ENCODE measurements at places on chromosomes 6 and 20. TPM values are rescaled to one million over a fixed set of nuclear protein-coding genes. Genes with fewer than 3 reads are reported as not detected.

The RALY gene
- 140 TPM for polyA plus RNA-seq

GRCh38 chr20:49681850-49682216 lies 31.8 kb downstream of the B4GALT5 start:
- no peaks in the 10 kb centered on the region for H3K36me3 ChIP-seq
- H3K4me1 ChIP-seq: peaks cover 80% of the 10 kb centered on the region
- DNase-seq: no peak
- H3K27ac ChIP-seq: peak overlapping the region; percentile 36
- H3K4me3 ChIP-seq: no peak overlapping the region

- no peaks in the 10 kb centered on the region for H3K36me3 ChIP-seq
- H3K4me1 ChIP-seq: no peaks in the 10 kb centered on the region
- no peak for DNase-seq
- no peaks in the 10 kb centered on the region for H3K27me3 ChIP-seq
- no peak overlapping the region for H3K4me3 ChIP-seq
Observed at GRCh38 chr20:41178904-41179432, 41.6 kb downstream of the PLCG1 start.

DNA sequence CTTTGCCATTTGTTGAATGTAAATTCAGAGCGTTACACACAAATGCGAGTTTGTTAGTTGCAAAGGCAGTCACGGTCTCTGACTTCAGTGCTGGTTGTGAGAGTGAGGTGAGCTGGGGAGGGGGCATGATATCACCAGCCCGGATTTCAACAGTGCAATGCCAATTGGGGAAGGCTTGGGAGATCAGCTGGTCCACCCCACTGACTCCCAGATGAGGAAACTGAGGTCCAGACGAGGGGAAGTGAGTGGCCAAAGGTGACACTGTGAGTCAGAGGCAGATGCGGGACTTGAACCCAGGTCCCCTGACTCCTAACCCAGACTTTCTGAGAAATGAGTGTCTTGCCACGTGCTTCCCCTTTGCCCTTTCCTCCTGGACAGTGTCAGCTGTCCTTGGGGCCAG lies 62.1 kb downstream of the CEBPB start:
- DNase-seq: peak; percentile 89
- H3K4me1 ChIP-seq: peaks cover 19% of the 10 kb centered on the region
- no peak overlapping the region for H3K4me3 ChIP-seq

DNA sequence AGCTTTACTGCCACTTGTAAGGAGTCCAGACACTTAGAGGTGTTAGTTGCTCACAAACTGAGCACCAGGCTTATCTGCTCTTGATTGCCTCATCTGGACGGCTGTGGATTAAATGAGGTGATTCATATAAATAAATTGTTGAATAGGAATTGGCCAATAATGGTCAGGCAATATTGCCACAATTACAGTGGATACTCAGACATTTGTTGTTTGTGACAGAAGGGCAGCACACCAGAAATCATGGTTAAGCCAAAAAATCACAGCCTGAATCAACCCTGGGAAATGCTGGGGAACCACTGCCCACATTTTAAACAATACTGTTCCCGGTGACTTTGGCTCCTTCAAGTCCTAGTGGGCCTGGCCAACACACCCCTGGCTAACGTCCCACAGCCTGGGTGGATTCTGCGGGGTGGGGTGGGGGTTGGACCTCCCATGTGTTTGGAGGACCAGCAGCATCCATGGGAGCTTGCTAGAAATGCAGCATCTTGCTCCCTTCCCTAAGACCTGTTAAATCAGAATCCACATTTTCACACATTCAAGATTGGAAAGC lies 29.5 kb upstream of the SPDEF start:
- no peaks in the 10 kb centered on the region for H3K27me3 ChIP-seq
- H3K27ac ChIP-seq: no peak overlapping the region
- H3K4me3 ChIP-seq: no peak overlapping the region
- H3K36me3 ChIP-seq: peaks cover 54% of the 10 kb centered on the region
- H3K4me1 ChIP-seq: no peaks in the 10 kb centered on the region
- DNase-seq: no peak

GRCh38 chr6:14816116-14816859 lies 429.6 kb upstream of the JARID2 start:
- no peak overlapping the region for H3K4me3 ChIP-seq
- no peak for DNase-seq
- H3K4me1 ChIP-seq: no peaks in the 10 kb centered on the region
- H3K27ac ChIP-seq: no peak overlapping the region
- H3K36me3 ChIP-seq: no peaks in the 10 kb centered on the region

DNA sequence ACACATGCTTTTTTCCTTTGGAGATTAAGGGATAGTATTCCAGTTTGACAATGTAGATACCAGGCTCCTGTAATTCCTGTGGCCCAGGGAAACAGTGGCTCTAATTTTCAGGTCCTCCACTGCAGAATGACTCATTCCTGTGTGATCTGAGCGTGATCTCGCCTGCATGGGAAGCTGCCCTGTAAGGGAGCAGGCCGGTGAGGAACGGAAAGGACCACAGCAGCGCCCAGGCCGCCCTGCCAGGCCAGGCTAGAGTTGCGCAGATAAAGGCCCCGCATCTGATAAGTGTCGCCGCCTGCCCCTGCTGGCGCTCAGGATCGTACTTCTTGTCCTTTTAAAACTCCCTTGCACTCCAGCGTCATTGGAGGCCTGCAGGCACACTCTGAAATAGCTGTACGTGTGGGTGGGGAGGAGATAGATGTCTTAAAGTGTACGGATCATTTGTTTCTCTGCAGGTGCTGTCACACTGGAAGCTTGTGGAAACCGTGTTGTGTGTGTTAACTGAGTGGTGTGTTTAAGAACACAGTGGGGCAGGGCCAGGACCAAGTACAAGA lies 60.7 kb downstream of the SYNJ2 start:
- H3K4me1 ChIP-seq: peaks cover 18% of the 10 kb centered on the region
- no peak overlapping the region for H3K4me3 ChIP-seq
- H3K27ac ChIP-seq: no peak overlapping the region
- H3K27me3 ChIP-seq: no peaks in the 10 kb centered on the region

GRCh38 chr20:53390770-53391169 lies 202.9 kb downstream of the ZNF217 start:
- H3K4me1 ChIP-seq: no peaks in the 10 kb centered on the region
- DNase-seq: no peak
- H3K4me3 ChIP-seq: no peak overlapping the region
- no peaks in the 10 kb centered on the region for H3K27me3 ChIP-seq

The MLIP gene
- polyA plus RNA-seq: not detected

The PRDM13 gene
- not detected for polyA plus RNA-seq

The TRAM2 gene
- 4.7 TPM for polyA plus RNA-seq

- no peak overlapping the region for H3K4me3 ChIP-seq
- H3K4me1 ChIP-seq: no peaks in the 10 kb centered on the region
- H3K36me3 ChIP-seq: no peaks in the 10 kb centered on the region
- H3K27ac ChIP-seq: no peak overlapping the region
Observed at GRCh38 chr6:132253211-132253610, 148.1 kb downstream of the MOXD1 start.

- DNase-seq: no peak
- H3K4me3 ChIP-seq: no peak overlapping the region
- H3K4me1 ChIP-seq: no peaks in the 10 kb centered on the region
- no peaks in the 10 kb centered on the region for H3K36me3 ChIP-seq
- H3K27me3 ChIP-seq: peaks cover 4% of the 10 kb centered on the region
Observed at GRCh38 chr6:160344271-160344670, 3.9 kb upstream of the SLC22A3 start.

DNA sequence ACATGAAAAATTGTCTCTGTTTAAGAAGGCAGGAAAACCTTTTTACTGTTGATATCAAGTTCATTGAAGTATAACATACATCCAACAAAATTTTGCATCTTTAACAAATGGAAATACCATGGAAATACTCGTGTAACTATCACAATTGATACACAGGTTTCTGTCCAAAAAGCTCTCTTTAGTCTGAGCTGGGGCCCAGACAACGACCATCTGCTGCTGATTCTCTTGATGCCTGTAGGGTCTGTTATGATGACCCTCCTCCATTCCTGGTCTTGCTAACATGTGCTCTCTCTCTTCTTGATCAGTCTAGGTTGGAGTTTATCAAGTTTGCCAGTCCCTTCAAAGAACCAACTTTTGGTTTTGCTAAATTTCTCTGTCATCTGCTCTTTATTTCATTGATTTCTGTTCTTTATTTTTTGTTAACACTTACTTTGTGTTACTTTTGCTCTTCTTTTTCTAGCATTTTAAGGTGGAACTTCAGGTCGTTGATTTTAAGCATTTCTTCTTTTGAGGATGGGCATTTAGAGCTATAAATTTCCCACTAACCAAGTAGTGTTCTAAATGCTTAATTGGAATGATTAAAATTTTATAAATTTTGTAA lies 116.8 kb downstream of the PSMB1 start:
- H3K36me3 ChIP-seq: no peaks in the 10 kb centered on the region
- H3K27me3 ChIP-seq: peaks cover 7% of the 10 kb centered on the region
- H3K4me3 ChIP-seq: no peak overlapping the region

DNA sequence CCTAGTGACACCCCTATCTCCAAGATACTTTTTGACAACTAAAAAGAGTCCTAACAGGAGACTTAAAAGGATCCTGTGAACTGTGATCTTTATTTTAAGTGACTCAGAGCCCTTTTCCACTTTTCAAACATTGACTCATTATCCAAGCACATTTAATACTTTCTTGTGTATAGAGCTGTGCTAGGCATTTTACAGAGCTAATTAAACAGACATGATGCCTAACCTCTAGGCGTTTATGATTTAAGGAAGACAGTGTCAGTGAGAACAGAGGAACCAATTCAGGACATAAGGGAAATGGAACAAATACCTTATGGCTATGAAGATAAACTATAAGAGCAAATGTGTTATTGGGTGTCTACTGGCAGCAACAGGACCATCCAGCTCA lies 282.6 kb downstream of the TPBG start:
- H3K4me3 ChIP-seq: no peak overlapping the region
- H3K36me3 ChIP-seq: no peaks in the 10 kb centered on the region
- no peaks in the 10 kb centered on the region for H3K4me1 ChIP-seq
- H3K27me3 ChIP-seq: no peaks in the 10 kb centered on the region
- no peak overlapping the region for H3K27ac ChIP-seq

The OTOR gene
- not detected for polyA plus RNA-seq

GRCh38 chr6:35240838-35241801 lies 18.4 kb upstream of the ZNF76 start:
- H3K36me3 ChIP-seq: no peaks in the 10 kb centered on the region
- no peaks in the 10 kb centered on the region for H3K27me3 ChIP-seq
- peak; percentile 38 for DNase-seq
- no peak overlapping the region for H3K4me3 ChIP-seq

The GRIK2 gene
- not detected for polyA plus RNA-seq

The ZDHHC14 gene
- 0.30 TPM for polyA plus RNA-seq

DNA sequence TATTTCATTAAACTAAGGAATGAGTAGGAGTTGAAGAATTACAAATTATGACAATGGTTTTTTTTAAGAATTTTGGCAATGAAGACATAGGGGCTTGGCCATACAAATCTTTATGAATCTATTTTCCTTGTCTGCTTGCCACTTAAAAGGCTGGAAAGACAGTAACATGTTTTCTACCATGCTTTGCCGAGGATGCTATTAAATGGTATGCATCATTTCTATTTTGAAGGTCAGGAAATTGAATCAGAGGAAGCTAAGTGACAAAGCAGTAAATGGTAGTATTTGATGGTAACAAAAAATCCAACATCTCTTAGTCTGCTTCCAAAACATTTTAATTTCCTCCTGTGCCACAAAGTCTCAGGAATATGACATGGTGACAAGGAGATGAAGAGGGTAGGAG lies 287.2 kb downstream of the RFPL4B start:
- H3K36me3 ChIP-seq: no peaks in the 10 kb centered on the region
- DNase-seq: no peak
- H3K4me1 ChIP-seq: no peaks in the 10 kb centered on the region
- H3K4me3 ChIP-seq: no peak overlapping the region

DNA sequence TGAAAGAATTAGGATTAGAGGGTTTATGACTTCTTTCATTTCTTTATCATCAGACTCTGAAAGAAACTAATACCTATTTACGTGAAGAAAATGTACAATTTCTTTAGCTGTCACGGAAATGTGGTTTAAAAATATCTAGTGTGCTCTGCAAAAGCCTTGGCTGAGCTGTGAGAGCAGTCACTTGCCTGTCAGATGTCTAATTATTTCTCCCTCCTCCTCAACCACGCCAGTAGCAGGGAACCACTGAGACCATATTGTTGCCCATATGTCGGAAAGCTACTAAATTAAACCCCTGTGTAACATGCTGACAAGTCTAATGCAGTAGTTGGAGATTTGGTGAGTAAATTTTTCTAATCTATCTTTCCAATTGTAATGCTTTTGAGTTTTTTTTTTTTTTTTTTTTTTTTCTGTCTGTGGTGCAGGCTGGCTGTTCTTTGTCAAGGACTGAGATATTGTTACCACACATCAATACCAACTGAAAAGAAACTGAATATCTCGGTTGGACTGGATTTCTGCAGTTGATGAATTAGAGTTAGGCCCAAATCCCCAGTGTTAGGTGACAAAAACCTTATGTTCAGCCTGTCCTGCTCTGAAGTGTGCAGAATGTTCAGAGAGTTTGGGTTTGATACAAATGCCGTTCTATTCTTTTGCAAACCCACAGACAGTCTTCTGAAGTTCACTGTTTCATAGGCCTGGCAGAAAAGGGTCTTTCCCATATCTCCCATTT lies 302.9 kb upstream of the SYNCRIP start:
- H3K27me3 ChIP-seq: no peaks in the 10 kb centered on the region
- H3K4me1 ChIP-seq: no peaks in the 10 kb centered on the region
- DNase-seq: no peak

DNA sequence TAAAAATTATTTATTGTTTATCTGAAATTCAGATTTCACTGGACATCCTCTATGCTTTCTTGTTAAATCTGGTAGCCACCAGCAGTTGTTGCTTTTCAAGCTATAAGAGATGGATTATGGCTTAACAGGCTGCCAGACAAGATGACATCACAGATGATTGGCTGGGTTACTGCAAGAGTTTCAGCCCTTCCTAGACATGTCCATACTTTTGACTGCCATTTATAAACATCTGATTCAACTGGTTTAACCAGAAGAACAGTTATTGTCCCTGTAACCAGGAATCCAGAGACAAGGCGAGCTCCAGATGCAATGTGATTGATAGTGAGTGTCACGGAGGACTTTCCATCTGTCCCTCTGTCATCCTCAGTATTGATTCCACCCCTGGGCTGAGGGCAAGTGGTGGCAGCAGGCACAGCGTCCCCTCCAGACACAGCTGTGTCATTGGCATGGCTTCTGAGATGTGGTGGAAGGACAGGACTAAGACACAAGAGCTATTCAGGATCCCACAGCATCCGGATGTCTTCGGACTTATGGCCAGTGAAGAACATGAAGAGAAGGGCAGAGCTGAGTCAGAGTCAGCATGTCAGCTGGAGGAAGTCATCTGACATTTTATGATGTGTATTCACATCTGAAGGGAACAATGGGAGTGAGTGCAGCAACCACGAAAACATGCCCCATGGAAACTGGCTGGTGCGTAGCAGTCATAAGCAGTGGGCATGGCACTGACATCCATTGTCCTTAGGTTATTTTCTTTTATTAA lies 284.5 kb upstream of the CDYL start:
- H3K4me3 ChIP-seq: no peak overlapping the region
- H3K27ac ChIP-seq: no peak overlapping the region
- no peak for DNase-seq
- H3K27me3 ChIP-seq: no peaks in the 10 kb centered on the region
- H3K36me3 ChIP-seq: no peaks in the 10 kb centered on the region

The CNBD2 gene
- polyA plus RNA-seq: 8.0 TPM

The PROKR2 gene
- not detected for polyA plus RNA-seq

Measured in CD14-positive monocyte (primary cell).